ENCODE measurements at places on chromosomes 12 and 14.

GRCh38 chr12:98002887-98003493, 512.4 kb upstream of the TMPO start:
- no peak for DNase-seq

GRCh38 chr12:102171951-102172350, 25.7 kb downstream of the PMCH start:
- no peak for DNase-seq

- DNase-seq = no peak
These were observed 6.7 kb downstream of the PAPOLA start for GRCh38 chr14:96508900-96509299.

- no peak for DNase-seq
These were observed 138.9 kb downstream of the PIK3C2G start for GRCh38 chr12:18400186-18400585.

DNA sequence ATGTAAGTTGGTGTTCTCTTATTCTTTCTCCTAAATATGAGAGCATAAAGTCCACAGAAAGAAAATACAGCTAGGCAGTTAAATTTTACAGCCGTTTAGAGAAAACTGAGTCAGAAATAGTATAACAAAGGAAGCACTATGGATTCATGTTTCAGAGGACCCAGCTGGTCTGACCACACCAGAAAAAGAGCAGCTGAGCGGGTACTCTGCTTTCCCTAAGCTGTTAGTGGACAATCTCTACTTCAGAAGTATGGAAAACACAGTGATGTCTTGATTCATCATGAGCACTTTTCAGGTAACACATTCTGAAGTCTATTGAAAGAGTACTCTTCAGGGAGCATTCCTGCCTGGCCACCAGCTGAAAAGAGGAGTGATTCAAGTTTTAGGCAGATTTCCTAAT, 12.4 kb downstream of the PPM1H start:
- no peak for DNase-seq

DNA sequence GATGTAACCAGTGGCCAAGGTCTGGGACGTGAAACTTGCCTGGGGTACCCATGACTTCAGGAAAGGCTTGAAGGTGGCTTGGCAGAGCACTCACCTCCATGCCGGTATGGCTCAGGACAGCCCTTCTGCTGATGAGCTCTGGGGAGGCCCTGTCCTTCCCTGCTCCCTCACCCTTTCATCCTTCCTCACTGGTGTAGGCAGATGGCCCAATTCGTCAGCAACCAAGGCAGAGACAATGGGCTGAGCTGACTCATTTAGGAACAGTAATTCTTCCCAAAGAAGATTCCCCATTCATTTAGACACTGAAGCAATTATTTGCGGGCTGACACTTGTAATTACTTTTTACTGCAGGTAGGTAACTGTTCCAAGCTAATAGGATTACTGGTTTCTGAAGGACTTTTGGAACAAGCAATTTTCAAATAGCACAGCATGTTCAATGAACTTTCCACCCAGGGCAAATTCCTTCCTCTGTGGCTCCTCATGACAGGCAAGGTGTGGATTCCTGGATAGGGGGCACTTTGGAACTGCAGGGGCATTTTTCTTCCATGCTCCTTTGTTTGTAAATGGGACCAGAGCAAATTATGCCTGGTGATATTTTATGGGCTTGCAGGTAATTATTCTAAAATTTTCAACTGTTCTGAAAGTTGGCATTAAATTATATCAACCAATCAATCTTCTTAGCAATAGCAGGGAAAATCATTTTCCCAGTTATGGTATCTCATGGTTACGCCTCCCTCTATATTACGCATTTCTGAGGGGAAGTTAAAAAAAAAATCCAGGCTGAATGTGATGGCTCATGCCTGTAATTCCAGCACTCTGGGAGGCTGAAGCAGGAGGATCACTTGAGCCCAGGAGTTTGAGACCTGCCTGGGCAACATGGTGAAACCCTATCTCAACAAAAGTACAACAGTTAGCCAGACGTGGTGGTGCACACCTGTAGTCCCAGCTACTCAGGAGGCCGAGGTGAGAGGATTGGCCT, 24.1 kb upstream of the NRDE2 start:
- DNase-seq = no peak

GRCh38 chr14:71441126-71441525, 491.1 kb upstream of the RGS6 start:
- no peak for DNase-seq

DNA sequence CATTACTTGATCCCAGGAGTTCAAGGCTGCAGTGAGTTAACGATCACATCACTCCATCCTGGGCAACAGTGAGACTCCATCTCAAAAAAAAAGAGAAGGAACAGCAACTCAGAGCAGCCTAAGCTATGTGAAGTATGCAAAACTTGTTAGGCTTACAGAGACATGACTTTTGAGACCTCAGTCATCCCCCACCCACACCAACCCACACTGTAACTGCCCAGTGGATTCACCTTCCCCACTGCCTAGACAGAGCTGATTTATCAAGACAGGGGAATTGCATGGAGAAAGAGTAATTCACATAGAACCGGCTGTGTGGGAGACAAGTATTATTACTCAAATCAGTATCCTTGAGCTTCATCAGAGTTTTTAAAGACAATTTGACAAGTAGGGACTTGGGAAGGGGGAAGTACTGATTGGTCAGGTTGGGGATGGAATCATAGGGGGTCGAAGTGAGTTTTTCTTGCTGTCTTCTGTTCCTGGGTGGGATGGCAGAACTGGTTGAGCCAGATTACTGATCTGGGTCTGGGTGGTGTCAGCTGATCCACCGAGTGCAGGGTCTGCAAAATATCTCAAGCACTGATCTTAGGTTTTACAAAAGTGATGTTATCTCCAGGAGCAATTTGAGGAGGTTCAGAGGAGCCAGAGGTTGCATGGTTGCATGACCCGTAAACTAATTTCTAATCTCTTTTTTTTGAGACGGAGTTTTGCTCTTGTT, 6.2 kb upstream of the WDR89 start:
- no peak for DNase-seq

DNA sequence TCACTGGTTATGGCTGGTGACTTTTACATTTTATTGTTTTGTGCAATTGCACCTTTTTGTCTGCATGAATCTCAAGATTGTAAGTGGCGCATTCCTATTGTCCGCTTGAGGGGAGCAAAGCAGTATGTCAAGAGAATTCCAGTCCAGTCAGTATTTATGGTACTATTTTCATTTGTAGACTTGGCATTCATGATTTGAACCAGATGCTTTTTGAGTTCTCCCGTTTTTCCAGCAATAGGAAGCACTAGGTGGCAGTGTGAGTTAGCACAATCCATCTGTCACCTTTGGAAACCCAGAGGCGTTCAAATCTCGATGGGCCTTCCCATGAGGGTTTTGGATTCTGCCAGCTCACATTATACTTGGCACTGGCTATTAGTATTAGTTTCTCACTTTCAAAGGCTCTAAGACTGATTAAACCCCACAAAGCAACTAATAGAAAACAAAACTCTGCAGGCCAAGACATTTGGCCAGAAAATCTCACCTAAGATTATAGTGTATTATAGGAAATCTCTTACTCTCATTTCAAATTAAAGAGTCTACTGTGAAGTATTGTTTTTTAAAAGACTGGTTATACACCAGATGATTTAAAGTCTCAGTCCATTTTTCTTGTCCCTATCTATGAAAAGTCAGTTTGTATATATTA, 2.2 kb downstream of the DACT1 start:
- no peak for DNase-seq

GRCh38 chr14:65255029-65255545, 152.8 kb upstream of the MAX start:
- no peak for DNase-seq
